ENCODE measurements at places on chromosomes 12 and 14. TPM values are rescaled to one million over a fixed set of nuclear protein-coding genes. Genes with fewer than 3 reads are reported as not detected.

The KRT79 gene
- total RNA-seq, result not detected

The NANOG gene
- total RNA-seq, result not detected

The VDR gene
- 0.19 TPM for total RNA-seq

The FSCB gene
- total RNA-seq, result not detected

The KRT7 gene
- 66.4 TPM for total RNA-seq

The KITLG gene
- total RNA-seq, result 18.6 TPM

The RNASE1 gene
- 99.4 TPM for total RNA-seq

The IFNG-AS1 gene
- total RNA-seq, result not detected

The FLRT2 gene
- total RNA-seq, result 531 TPM

The SSPN gene
- total RNA-seq, result under 0.01 TPM

The TAS2R7 gene
- total RNA-seq, result not detected

The LRP10 gene
- total RNA-seq, result 80.0 TPM

The CCNK gene
- total RNA-seq, result 53.7 TPM

The ZNF140 gene
- total RNA-seq, result 27.0 TPM

The FCF1 gene
- 12.8 TPM for total RNA-seq

The PDE3A gene
- 2.4 TPM for total RNA-seq

The DIO3 gene
- total RNA-seq, result not detected

The ABCC9 gene
- total RNA-seq, result under 0.01 TPM

The RAPGEF3 gene
- 39.3 TPM for total RNA-seq

The LRP1-AS gene
- not detected for total RNA-seq

The KSR2 gene
- under 0.01 TPM for total RNA-seq

The TRPV4 gene
- 1.9 TPM for total RNA-seq

The CNTN1 gene
- total RNA-seq, result not detected

The DPY19L2 gene
- total RNA-seq, result 3.2 TPM

The RAB5B gene
- 30.6 TPM for total RNA-seq

The MFAP5 gene
- total RNA-seq, result 0.13 TPM

The GCN1 gene
- total RNA-seq, result 67.8 TPM

The SLC7A8 gene
- total RNA-seq, result not detected

The TTC9 gene
- total RNA-seq, result 0.06 TPM

The KRT3 gene
- total RNA-seq, result not detected

The SYNE3 gene
- total RNA-seq, result 11.5 TPM
